ENCODE measurements at places on chromosomes 2 and 18. TPM values are rescaled to one million over a fixed set of nuclear protein-coding genes. Genes with fewer than 3 reads are reported as not detected.

Gene TCF23
- total RNA-seq = not detected

Gene C2orf66
- total RNA-seq = 0.12 TPM

Gene METTL4
- 11.8 TPM for total RNA-seq

Gene FBXO41
- total RNA-seq = 2.1 TPM

Gene SFT2D3
- total RNA-seq = 5.5 TPM

Gene PLCD4
- 2.6 TPM for total RNA-seq

Gene ANKRD30BL
- total RNA-seq = not detected

Gene ESPNL
- total RNA-seq = 9.2 TPM

Gene FAM237A
- not detected for total RNA-seq

Gene NTSR2
- not detected for total RNA-seq

Gene COLEC12
- total RNA-seq = 13.2 TPM

Gene C1QL2
- not detected for total RNA-seq

Gene ASB18
- not detected for total RNA-seq
